AG09319 (cell line): ENCODE measurements at places on chromosomes 2 and 18.
A peak's percentile ranks its signal among the peaks of the same experiment; 100 is the strongest.

DNA sequence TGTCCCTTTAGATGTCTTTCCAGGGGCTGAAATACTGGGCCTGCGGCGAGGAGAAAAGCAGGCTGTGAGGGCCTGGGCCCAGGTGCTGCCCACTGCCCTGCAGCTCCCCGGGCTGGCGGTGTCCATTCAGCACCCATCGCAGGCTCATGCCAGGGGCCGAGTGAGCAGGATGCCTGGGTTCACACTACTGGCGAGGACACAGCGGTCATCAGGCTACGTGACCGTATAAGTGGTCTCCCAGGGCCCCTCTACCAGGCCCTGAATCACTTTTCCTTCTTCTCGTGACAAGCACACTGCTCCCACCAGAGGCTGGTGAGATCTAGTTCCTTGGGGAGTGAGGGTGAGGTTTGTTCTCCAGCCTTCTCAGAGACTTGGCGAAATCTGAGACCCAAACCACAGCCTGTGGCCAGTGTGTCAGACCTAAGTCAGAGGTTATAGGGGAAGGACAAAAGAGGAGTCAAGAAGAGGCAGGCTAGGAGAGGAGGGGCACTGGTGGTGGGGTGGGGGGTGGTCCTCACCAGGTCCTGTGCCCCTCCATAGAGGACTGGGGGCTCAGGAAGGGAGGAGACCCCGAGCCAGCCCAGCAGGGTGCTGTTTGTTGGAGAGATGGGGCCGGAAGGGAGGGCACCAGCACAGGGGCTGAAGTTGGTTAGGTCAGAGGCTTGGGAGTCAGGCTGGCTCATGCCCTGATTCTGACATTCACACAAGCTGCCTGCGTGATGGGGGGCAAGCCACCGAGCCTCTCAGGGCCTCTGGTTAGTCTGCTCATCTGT lies 6.6 kb upstream of the SEMA4C start:
- no peak for DNase-seq

- DNase-seq, result no peak
These were observed 58.4 kb downstream of the SH3BP4 start for GRCh38 chr2:235010117-235010714.

DNA sequence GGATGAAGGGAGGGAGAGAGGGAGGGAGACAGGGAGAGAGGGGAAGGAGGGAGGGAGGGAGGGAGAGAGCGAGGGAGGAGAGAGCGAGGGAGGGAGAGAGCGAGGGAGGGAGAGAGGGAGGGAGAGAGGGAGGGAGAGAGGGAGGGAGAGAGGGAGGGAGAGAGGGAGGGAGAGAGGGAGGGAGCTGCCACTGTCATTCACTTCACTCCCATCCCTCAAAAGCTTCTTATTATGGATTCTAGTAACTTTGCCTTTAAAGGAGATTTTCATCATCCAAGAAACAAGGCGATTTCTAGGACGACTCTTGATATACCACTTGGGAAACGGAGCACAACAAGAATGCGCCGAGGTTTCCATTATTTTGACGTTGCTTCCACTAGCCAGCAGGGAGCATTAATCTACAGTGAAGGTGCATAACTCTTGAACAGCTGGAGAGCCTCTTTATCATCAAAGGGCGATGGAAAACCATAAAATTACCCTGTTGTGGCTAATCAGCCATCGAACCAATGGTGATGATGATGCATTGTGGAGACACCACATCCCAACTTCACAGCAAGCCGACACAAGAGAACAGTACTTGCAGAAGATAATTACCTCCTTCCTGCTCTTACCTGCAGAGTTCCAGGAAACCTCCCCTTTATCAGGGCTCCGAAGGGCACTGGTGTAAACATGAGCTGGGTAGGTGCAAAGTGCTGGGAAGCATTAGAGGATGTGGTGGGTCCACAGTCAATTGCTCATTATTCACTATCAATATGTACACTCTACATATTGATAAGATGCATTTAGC lies 130.5 kb downstream of the EIPR1 start:
- DNase-seq, result no peak

DNA sequence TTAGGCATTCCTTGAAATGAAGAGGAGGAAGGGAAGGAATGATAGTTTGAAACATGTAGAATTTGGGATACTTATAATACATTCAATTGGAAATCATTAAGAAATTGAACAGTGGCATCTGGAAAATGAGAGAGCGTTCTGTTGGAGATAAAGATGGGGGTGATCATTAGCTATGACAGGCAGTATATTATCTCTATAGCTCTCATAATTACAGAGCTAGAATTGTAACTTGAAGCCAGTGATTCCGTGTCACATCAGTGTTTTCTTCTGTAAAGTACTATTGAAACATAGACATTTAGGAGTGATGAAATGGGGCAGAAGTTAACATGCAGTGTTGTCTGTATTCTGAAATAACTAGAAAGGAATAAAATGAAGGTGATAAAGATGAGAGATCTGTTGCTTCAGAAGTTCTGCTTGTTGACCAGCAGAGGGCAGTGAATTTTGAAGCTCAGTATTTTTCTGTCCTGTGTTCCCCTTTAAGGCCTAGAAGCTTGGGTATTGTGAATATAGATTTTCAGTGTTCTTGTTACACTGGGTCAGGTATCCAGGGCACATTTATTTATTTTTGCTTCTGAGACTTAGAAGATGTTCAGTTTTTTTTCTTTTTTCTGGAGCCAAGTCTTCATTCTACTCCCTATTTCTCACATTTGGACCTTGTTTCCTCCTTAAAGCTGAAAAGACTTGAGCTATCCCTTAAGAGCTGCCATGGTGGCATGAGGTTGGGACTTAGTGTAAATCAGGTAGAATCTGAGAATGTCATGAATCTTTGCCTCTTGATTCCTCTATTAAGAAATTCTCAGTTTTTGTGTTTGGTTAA lies 157.4 kb downstream of the TAF4B start:
- peak; percentile 29 for DNase-seq

- no peak for DNase-seq
These were observed 13.2 kb downstream of the ASB1 start for GRCh38 chr2:238439917-238440316.

DNA sequence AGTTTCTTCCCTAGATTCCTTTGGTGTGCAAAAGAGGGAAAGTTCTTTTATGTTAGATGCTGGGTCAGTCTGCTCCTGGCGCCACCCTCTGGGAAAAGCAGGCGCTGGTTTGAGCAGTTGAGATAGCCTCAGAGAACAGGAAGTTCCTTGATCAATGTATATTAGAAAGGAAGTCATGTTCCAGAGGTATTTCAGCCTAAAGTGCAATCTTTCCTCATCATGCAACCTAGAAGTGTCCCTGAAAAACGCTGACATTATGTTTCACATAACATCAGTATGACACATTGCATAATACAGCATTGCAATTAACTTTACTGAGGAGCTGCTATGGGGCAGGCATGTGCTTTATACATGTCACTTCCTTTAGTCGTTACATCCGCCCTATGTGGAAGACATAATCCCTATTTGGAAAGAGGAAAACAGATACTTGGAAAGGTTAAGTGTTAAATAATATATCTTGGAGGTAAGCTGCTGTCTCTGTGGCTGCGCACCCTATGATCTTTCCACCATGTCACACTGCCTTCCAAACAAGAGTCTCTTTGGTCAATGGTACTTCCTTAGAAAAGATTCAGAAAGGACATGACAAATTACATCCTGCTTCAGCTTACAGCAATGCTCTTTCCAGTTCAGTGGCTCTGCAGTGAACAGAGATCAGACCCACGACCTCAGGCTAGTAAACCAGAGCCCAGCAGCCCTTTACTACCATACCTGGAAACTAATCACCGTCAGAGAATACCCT lies 369.7 kb downstream of the RAD51AP2 start:
- DNase-seq, result no peak

GRCh38 chr2:156517419-156517818 lies 81.2 kb downstream of the GPD2 start:
- DNase-seq, result no peak

DNA sequence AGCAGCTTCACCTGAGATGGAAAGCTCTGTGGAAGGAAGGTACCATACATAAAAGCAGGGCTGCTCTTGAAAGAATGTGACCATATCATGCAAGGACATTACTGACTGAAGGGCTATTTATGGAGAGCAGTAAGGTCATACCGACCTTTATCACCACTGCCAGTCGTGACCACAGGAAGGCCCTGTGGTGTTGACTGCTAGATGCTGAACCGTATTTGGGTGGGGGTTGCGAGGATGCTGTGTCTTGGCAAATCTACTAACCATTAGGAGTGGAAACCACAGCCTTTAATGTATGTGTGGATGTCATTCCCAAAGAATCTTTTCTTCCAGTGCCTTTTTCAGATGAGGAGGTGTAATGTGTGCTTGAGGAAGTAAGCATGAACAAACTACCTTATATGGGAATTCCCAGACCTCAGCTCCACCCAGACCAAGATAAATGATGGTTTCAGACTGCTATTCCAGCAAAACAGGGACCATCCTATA lies 60.8 kb downstream of the LIMS1 start:
- no peak for DNase-seq

DNA sequence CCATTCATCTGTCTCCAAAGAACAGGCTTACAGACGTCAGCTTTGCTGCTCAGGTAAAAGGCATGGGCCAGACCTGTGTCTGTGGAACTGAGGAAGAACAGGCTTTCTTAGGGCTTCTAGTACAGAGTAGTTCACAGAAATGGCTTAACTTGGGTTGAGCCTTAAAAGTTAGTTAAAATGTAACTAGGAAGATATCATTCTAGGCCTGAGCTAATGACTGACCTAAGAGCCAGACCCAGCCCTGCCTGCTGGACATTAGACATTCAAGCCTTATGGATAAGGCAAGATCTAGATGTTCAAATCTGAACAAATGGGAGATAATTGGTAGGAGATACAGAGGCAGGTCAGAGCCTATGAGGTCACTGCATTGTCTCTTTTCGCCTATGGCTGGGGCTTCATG lies 73.9 kb upstream of the SLC14A2 start:
- no peak for DNase-seq

DNA sequence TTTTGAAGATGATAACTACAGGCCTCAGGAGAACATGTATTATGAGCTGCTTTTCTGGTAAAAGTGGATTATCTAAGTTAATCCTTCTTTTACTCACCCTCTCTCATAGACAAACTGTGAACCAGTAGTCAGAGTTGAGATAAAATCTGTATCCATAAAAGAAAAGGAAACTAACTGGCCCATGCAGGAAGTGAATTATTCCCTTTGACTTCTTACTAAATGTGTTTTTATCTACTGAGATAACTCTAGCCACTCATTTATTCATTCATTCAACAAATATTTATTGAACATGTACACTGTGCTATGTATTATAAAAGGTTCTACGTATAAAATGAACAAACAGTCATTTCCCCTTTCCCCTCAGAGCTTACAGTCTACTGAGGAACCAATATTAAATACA lies 10.0 kb downstream of the WDR35 start:
- no peak for DNase-seq

GRCh38 chr2:100647709-100648108 lies 84.9 kb downstream of the PDCL3 start:
- no peak for DNase-seq

DNA sequence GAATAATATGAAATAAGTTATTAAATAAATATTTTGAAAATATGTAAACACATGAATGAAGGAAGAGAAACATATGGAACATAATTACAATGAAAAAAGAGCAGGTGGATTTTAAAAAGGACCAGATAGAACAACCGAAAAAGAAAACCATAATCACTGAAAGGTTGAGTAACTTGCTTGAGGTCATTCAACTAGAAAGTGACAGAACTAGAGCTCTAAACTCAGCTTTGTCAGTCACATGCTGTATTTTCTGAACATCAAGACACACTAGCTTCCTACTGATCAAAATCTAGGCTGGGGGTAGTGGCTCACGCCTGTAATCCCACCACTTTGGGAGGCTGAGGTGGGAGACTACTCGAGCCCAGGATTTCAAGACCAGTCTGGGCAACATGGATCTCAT lies 30.0 kb upstream of the ITGAV start:
- DNase-seq, result no peak

DNA sequence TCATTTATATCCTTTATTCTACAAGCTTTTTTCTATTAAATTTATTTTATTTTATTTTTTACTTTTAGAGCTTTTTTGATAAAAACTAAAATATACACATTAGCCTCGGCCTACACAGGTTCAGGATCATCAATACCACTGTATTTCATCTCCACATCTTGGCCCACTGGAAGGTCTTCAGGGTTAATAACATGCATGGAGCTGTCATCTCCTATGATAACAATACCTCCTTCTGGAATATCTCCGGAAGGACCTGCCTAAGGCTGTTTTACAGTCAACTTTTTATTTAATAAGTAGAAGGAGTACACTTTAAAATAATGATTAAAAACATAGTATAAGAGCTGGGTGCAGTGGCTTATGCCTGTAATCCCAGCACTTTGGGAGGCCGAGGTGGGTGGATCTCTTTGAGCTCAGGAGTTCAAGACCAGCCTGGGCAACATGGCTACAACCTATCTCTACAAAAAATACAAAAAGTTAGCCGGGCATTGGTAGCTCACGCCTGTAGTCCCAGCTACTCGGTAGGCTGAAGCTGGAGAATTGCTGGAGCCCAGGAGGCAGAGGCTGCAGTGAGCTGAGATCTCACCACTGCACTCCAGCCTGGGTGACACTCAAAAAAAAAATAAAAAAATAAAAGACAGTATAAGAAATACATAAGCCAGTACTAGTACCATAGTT lies 15.7 kb upstream of the DGUOK start:
- no peak for DNase-seq

DNA sequence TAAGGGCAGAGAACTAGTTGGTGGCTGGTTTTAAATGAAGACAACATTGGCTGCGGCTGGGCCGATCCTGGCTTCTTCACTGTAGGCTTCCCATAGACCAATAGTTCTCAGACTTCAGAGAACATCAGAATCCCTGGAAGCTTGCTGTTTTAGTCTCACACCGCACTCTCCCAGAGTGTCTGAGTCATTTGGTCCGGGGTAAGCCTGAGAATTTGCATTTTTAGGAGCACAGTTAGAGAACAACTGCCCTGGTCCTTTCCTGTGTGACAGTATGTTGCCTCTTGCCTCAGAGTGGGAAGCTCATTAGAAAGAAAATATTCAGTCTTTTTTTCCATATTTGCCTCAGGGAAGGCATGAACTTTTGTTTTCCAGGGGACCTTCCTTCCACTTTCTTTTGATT lies 137.1 kb upstream of the GAREM1 start:
- DNase-seq, result no peak

GRCh38 chr2:54528311-54528955 lies 72.3 kb downstream of the SPTBN1 start:
- no peak for DNase-seq

DNA sequence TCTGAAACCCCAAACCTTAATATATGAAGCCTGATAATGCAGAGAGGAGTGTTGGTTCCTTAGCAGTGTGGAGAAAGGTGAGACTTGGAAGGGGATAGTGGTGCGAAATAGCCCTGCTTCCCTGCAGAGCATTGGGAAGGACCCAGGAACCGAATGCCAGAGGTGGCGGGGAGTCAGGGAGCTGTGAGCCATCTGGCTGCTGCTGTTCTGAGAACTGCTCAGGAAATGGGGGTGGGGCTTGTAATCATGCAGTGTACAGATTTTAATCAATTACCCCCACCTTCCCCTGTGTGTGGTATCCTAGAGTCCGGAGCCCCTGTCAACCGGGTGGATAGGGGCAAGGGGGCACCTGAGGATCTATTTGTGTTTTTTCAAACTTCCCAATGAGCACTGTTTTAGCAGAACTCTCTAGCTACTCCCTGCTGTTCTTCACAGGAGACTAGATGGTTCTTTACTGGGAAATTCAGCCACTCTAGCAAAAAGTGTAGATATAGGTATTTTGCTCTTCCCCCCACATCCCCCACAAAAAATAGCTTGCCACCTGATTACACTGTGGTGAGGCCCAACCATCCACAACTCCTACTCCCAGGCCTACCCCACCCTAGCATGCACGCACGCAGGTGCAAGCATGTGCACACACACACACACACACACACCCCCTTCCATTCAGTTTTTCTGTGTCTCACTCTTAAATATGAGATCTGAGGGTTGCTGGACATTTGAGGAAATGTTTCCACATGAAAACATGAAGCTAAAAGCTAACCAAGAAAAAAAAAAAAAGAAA lies 30.1 kb upstream of the MBOAT2 start:
- no peak for DNase-seq
